ENCODE measurements at places on chromosomes 5 and 9. TPM values are rescaled to one million over a fixed set of nuclear protein-coding genes. Genes with fewer than 3 reads are reported as not detected.

- peak; percentile 85 for DNase-seq
Observed at GRCh38 chr5:142215915-142216681, 107.5 kb downstream of the NDFIP1 start.

DNA sequence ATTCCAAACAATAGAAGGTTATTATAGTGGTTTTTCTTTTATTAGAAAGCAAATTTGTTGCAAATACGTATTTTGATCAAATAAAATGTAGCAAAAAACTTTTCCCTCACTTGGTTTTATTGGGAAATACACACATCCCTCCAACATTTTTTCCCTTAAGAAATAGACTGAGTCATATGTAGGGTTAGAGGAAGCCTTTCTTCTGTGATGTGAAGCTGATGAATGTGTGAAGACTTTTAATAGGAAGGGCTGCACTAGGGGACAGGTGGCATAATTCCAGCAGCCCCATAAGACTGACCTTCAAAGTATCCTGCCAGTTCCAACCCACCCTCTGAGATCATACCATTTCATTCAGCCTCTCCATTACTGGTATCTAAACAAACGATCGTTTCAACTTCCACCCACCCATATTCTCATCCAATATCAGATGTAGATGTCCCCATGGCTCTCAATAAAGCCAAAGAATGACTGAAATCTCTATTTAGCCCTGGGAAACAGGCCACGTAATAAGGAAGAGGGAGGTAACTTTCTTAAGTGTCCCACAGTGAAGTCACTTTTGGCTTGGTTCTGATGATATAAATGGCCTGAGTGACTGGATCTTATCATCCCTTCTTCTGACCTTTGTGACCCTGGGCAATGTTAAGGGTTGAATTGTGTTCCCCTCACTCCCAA, 64.7 kb upstream of the LPAR1 start:
- no peak for DNase-seq

CTNND2 gene
- 9.0 TPM for total RNA-seq

- no peak for DNase-seq
Observed at GRCh38 chr9:135247227-135247930, 159.9 kb downstream of the OLFM1 start.

GRCh38 chr5:21709770-21710169, 1143.4 kb downstream of the CDH12 start:
- DNase-seq, result no peak

JAKMIP2 gene
- total RNA-seq, result 0.16 TPM

- no peak for DNase-seq
Observed at GRCh38 chr5:67234671-67235176, 38.1 kb upstream of the CD180 start.

GRCh38 chr9:33139421-33140228, 27.5 kb downstream of the B4GALT1 start:
- DNase-seq, result no peak

- DNase-seq, result no peak
Observed at GRCh38 chr5:164277720-164278119, 772.3 kb downstream of the MAT2B start.

DNA sequence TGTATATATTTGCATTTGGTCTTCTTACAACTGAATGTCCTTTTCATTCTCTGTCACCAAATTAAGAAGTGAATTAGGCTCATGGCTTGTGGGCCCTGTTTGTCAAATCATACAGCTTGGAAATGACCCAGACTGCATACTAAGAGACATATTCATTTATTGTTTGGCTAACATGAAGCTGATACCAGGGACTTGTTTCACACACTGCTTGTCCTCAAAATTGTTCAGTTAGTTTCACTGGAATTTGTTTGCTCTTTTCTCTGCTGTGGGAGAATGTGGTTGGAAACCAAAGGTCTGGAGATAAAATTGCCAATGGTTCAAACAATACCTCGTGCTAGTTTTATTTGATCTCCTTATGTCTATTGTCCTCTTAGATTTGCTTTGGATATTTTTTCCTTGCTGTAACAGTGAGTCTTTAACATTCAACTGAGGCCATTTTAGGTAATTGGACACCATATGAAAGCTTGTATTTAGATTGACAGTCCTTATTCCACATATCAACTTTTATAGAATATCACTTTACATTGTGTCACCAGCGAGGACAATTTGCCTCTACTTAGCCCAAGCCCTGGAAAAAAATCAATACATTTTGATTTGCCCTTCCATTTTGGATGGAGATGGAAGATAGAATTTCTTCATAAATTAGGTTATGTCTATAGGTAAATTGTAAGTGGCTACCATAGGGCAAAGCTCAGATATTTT, 144.3 kb upstream of the MTAP start:
- DNase-seq, result no peak

DNA sequence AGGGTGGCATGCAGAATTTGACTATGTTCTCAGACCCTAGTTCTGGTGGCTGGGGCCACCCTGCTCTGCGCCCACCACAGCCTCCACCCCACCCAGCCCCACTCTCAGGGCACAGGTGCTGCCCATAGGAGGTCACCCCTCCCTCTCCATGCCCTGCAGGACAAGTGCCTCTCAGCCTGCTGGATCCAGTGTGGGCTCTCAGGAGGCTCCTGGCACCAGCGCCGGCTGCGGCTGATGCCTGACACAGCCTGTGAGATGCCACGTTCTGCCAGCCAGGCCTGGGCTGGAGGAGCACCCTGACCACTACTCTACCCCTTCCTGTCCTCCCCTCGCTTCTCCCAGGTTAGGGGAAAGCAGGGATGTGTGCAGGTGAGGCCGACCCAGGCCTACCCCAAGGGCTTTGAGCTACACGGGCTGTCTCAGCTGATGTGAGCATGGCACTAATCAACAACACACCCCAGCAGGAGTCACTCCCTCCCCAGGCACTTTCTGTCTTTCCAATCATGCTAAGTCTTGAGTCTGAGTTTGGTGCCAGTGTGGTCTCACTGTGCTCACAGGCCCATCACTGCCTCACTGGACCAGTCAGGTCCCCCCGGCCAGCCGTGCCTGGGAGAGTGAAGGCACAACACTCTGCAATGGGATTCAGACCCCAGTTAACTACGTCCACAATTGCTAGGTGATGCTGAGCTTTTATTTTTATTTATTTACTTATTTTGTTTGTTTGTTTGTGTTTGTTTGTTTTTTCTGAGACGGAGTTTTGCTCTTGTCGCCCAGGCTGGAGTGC, 12.1 kb upstream of the BARX1 start:
- no peak for DNase-seq

- no peak for DNase-seq
Observed at GRCh38 chr9:125239631-125240597, 1.2 kb downstream of the HSPA5 start.

NPR2 gene
- 17.7 TPM for total RNA-seq

GRCh38 chr9:80437091-80437640, 865.4 kb downstream of the TLE4 start:
- no peak for DNase-seq

- no peak for DNase-seq
Observed at GRCh38 chr5:149466457-149466972, 84.7 kb downstream of the CSNK1A1 start.

DNA sequence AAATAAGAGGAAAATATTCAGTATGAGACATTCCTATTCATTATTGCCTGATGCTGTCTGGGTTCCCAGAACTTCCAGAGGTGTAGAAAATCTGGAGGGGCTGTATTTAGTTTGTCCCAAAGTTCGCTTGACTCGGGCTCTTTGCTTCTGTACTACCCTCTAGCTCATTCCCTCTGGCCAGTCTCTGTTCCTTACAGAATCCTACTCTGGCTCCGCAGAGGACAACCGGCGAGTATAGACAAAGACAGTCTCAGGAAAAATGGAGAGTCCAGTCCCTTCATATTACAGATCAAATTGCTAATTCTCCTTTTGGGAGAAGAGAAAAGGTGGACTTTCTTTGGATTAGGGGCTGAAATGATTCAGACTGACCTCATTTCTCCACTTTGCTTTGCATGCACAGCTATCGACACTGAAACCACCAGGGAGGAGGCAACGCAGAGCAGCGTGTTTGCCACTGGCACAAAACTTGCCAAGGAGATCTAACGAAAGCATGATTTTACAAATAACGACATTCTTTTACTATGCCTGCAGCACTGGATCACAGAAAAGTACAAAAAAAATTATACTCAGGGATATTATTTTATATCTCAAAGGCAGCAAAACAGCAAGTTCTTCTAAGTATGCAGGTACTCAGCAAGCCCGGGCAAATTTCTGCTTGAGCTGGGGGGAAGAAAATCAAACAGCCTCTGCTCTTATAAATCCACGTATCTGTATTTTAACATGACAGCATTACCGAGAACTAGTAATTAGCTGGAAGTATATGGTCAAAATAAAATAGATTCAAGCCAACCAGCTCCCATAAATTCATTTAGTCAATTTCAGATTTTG, 279.7 kb downstream of the NPR3 start:
- DNase-seq, result no peak

DNA sequence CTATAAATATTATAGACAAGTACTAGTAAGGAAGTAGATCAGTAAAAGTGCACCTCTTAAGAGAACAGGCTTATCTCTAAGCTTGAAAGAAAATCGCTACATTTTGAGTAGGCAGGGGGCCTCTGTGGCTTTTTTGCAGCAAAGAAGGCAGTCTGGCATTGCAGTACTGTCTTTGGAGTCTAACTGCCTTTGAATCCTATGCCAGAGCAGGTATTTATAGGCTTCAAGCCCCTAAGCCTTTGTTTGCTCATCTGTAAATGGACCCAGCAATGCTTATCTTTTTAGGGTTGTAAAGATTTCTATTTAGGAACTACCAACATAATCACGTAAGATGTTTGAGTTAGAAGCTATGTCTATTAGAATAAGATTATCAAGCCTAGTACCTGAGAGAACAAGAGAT, 23.7 kb upstream of the HK3 start:
- no peak for DNase-seq

ENTR1 gene
- 17.6 TPM for total RNA-seq

DNA sequence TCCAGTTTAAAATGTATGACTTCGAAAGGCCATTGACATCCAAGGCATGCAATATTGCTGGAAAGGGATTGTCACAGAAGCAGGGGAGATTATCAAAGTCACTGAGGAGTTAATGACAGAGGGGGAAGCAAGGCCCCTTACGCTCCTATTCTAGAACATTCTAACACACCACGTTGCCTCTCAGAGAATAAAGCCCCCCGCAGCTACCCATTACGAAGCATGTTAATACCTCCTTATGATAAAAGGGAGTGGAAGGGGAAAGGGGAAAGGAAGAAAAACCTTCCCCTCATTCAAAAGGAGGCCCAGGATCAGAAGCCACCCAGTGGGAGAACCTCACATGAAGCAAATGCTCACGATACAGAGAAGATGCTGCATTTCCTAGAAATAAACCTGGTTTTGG, 213.6 kb downstream of the DAB2IP start:
- DNase-seq, result peak; percentile 23

PRSS3 gene
- 3.5 TPM for total RNA-seq

DNA sequence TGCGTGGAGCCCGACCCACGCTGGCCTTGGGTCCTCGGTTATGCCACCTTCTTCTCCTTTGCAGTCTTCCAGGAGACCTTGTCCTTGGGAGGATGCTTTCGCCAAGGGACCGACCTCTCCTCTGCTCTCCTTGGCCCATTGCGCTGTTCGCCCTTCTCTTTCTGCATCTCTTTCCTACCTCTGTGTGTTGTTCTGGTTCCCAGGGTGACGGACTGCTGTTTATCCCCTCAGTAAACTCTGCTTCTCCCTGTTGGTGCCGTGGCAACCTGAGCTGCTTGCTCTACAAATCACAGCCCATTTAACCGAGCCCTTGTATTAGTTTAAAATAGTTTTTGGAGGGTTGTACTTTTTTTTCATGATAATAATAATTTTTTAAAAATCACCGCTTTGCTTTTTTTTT, 97.9 kb downstream of the DAPK1 start:
- DNase-seq, result no peak

SHOC1 gene
- total RNA-seq, result not detected

DNA sequence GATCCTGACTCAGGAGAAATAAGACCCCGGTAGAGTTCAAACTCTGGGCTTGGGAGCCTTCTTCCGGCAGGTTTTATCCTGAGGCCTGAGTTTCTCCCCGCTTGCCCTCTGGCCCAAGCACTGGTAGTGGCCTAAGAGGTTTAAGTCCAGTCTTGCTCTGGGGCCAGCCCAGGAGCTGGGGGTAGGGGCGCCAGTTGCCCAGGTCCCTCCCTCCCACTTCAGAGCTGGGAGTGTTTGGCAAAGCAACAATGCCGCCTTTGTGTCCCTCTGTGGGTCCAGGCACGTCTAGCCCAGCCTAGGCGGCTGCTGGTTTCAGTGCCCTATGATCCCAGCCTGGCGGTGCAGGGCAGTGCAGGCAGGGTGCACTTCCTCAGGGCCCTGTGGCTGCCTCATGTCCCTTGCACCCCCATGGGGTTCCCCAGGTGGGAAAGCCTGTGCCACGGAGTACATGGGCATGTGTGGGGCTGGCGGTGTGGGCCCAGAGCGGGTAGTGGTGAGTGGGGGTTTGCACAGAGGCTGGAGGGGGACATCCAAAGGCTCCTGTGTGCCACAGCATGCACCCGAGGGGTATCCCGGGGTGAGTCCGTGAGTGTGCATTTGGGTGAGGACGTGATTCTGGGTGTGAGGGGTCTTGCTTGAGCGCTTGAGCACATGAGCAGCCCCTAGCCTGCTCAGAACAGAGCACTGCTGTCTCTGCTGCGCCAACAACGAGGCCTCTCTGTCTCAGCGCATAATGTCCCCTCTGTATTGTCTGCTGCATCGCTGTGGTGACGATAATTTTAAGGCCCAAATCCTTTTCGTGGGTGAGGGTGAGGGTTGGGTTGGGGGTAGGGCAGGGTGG, 61.7 kb upstream of the PSD2 start:
- DNase-seq, result no peak

- no peak for DNase-seq
Observed at GRCh38 chr9:110110154-110110553, 97.8 kb downstream of the C9orf152 start.

GRCh38 chr9:87671925-87672324, 54.0 kb upstream of the CTSL start:
- DNase-seq, result peak; percentile 21

- no peak for DNase-seq
Observed at GRCh38 chr5:42988568-42988967, 51.6 kb downstream of the ANXA2R start.

GRCh38 chr5:83530193-83530592, 58.6 kb downstream of the VCAN start:
- no peak for DNase-seq

- no peak for DNase-seq
Observed at GRCh38 chr5:113212244-113212920, 222.4 kb downstream of the TSSK1B start.

ADCY2 gene
- 3.3 TPM for total RNA-seq

DNA sequence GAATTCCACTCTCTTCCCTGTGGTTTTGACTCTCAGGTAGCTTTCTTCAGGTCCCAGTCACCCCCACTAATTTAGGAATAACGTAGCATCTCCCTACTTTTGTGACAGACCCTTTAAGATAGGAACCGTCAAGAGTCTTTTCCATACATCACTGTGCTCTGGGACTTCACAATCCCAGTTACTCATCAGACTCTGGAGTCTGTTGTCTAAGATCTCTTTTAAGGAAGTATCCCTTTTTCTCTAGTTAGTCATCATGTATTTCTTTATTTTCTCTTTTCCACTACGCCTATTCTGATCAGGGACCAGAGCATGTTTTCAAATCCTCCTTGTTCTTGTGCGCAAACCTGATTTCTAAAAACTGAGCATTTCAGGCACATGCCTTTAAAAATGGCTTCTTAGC, 143.0 kb downstream of the GOLPH3 start:
- no peak for DNase-seq

MELK gene
- 0.24 TPM for total RNA-seq

GRCh38 chr9:85743275-85744128, 1.7 kb upstream of the AGTPBP1 start:
- DNase-seq, result no peak

GRCh38 chr9:135037521-135038250, 49.8 kb upstream of the OLFM1 start:
- DNase-seq, result no peak

MSH3 gene
- 6.8 TPM for total RNA-seq

- no peak for DNase-seq
Observed at GRCh38 chr9:112809906-112810305, 59.3 kb downstream of the SNX30 start.

All from right atrium auricular region (tissue), 2 donors.